ENCODE measurements at places on chromosomes 5 and 9.
A peak's percentile ranks its signal among the peaks of the same experiment; 100 is the strongest.

DNA sequence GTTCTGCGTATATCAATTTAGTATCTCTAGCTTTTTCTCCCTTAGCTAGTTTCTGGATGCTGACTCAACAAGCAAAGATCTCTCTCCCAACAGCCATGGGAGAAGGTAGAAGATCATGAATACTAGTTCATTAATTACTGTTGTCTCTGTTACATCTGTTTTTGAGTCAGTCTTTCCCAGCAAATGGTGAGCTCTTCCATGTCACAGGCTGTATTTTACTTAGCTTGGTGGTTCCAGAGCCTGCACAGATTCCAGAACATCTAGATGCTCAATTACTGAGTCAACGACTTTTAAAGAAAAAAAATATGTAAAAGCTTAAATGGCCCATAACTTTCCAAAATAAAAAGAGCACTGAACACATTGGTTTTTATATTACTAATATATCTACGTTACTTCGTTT is 307.2 kb downstream of the NSG2 start:
- H3K36me3 ChIP-seq = no peaks in the 10 kb centered on the region
- H3K27me3 ChIP-seq = no peaks in the 10 kb centered on the region
- no peak overlapping the region for H3K27ac ChIP-seq
- DNase-seq = no peak
- no peak overlapping the region for H3K4me3 ChIP-seq
- H3K4me1 ChIP-seq = peaks cover 26% of the 10 kb centered on the region

- peak; percentile 4 for DNase-seq
- H3K4me1 ChIP-seq = no peaks in the 10 kb centered on the region
- no peak overlapping the region for H3K4me3 ChIP-seq
- no peaks in the 10 kb centered on the region for H3K36me3 ChIP-seq
- H3K27ac ChIP-seq = no peak overlapping the region
Measured at GRCh38 chr9:117034866-117035265, 347.8 kb downstream of the TRIM32 start.

DNA sequence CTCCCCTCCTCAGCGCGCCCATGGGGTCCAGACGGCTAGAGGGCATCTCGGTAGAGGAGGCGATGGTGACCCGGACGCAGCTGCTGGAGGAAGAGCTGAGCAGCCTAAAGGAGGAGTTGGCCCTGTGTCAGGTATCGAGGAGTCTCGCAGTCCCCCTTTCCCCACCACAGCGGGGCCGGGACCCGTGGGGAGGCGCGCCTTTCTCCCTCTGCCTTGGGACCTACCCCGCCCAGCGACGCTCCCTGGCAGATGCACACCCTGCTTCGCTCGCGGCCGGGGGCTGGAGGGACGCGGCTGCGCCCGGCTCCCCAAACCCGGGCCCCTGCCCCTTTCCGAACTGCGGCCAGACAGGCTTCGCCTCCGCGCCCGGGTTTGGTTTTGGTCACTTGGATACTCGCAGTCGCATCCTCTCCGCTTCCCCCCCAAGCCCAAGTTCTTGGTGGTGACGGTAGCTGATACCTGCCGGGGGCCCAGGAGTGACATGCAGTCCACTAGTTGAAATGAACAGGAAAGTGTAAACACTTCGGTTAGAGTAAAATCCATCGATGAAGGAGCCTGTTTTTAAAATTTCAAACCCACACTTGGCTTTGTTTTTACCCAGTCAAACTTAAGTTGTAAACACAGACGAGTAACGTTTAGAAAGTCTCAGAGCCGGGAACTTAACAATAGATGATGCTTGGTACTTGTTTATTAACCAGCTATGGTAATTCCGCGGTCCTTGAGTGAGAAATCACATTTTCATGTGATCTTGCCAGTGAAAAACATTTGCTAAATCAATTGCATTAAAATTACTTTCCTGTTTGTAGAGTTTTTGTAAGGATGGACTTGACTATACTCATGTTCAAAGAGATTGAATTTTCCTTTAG is 688 bp downstream of the CNTLN start:
- peak overlapping the region; percentile 87 for H3K4me3 ChIP-seq
- DNase-seq = peak; percentile 52
- peaks cover 15% of the 10 kb centered on the region for H3K27me3 ChIP-seq
- H3K36me3 ChIP-seq = no peaks in the 10 kb centered on the region

DNA sequence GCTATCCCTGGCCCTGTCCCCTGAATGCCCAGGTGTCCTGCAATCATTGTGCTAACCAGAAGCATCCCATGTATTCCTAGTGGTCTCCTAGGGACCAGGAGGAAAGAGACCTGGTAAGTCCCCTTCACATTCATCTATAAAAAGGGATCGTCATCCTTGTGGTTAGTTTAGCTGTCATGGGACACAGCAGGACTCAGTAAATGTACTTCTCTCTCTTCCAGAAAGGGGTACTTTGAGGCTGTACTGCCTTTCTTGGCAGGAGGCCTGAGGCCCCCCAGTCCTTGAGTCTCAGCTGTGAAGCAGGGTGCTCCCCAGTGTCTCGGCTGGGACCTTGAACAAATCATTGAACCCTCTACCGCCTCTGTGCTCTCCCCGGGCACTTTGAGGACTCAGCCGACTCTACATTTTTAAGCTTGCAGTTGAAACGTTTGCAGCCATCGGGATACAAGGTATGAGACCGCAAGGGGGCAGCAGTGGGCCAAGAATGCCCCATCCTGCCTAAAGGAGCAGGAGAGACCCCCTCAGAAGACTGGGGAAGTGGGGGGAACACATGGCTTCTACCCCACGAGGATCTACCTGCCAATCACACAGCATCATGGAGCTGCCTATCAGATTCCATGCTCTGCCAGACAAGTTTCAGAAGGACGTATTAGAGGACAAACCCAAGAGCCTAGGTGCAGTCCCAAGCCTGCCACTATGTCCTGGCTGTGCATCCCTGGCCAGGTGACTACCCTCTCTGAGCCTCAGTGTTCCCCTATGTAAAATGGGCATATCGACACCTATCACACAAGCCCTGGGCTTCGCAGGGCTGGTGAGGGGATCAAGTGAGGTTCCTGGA is 2.4 kb upstream of the PHYKPL start:
- no peaks in the 10 kb centered on the region for H3K27me3 ChIP-seq
- H3K36me3 ChIP-seq = no peaks in the 10 kb centered on the region
- H3K4me1 ChIP-seq = peaks cover 8% of the 10 kb centered on the region
- peak; percentile 67 for DNase-seq

DNA sequence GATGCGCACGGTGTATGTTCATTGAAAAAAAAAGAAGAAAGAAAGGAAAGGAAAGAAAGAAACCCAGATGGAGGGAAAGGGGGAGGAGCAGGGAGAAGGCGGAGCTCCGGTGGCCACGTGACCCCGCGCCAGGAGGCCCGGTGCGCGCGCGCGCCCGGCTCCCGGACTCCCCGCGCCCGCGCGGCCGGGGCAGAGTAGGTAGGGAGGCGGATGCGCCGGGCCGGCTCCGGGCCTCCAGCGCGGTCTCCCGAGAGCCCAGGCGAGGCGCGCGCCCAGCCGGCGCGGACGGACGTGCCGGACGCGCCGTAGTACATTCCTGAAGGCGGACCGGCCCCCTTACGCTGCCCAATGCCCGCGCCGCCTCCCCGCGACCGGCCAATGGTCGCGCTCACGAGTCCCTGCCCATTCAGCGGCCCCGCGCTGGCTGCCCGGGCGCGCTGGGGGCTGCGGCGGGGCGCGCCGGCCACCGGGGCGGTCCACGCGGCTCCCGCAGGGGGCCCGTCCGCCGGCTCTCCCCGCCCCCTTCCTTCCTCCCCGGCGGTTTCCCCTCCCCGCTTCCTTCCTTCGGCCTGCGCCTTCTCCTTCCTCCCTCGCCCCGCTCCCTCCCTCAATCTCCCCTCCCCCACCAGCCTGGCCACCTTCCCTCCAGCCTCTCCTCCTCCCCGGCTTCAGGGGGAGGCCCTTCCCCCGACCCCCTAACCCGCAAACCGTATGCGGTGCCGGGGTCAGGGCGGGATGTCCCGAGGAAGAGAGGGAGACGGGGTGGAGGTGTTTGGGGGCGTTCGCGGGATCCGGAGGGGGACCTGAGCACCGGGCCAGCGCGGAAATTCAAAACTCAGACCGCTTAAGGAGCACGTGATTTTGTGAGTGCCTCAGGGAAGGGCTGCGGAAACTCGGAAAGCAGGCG is 5.8 kb downstream of the PTCH1 start:
- peaks cover 23% of the 10 kb centered on the region for H3K27me3 ChIP-seq
- H3K36me3 ChIP-seq = no peaks in the 10 kb centered on the region
- peak overlapping the region; percentile 72 for H3K4me3 ChIP-seq
- peak overlapping the region; percentile 95 for H3K27ac ChIP-seq
- peak; percentile 98 for DNase-seq

GRCh38 chr9:118482306-118482705 is 778.1 kb downstream of the TLR4 start:
- H3K36me3 ChIP-seq = no peaks in the 10 kb centered on the region
- H3K27me3 ChIP-seq = no peaks in the 10 kb centered on the region
- H3K27ac ChIP-seq = no peak overlapping the region

- no peaks in the 10 kb centered on the region for H3K4me1 ChIP-seq
- H3K27me3 ChIP-seq = no peaks in the 10 kb centered on the region
- no peak overlapping the region for H3K4me3 ChIP-seq
- no peak overlapping the region for H3K27ac ChIP-seq
- DNase-seq = peak; percentile 5
- H3K36me3 ChIP-seq = no peaks in the 10 kb centered on the region
Measured at GRCh38 chr9:71589612-71590011, 178.7 kb downstream of the CEMIP2 start.

- H3K4me1 ChIP-seq = no peaks in the 10 kb centered on the region
- no peaks in the 10 kb centered on the region for H3K36me3 ChIP-seq
- peaks cover 100% of the 10 kb centered on the region for H3K27me3 ChIP-seq
- no peak overlapping the region for H3K27ac ChIP-seq
Measured at GRCh38 chr5:88688984-88689667, 193.9 kb downstream of the MEF2C start.

DNA sequence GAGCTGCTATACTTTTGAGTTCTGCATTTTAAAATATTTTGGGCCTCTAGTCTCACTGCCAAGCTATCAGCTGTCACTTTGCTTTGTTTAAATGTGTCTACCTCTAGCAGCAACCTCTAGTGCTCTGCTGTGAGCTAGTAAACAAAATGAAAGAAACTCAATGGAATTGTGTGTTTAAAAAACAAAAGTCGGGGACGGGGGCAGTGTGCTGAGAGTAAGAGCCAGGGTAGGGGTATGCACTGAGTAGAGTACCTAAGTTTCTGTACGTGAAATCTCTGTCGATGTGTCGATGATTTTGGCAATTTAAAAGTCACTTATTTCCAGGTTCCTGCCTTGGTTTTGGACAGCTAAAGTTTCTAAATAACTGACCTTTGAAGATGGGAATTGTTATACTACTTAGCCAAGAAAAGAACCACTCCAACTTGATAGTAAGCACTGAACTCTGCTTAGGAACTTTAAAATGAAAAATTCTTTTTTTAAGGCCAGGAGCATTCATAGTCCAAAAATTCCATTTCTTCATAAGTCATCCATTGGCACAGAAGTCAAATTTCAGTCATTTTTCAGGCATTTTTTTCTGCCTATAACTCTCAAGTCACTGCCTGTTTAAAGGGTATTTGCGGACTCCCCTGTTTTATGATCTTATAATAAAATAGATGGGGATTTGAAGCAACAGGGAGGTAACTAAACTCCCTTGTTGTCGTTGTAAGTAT is 111.5 kb downstream of the SAXO1 start:
- DNase-seq = no peak
- H3K4me3 ChIP-seq = no peak overlapping the region
- no peaks in the 10 kb centered on the region for H3K27me3 ChIP-seq
- no peak overlapping the region for H3K27ac ChIP-seq
- no peaks in the 10 kb centered on the region for H3K36me3 ChIP-seq
- H3K4me1 ChIP-seq = peaks cover 8% of the 10 kb centered on the region

DNA sequence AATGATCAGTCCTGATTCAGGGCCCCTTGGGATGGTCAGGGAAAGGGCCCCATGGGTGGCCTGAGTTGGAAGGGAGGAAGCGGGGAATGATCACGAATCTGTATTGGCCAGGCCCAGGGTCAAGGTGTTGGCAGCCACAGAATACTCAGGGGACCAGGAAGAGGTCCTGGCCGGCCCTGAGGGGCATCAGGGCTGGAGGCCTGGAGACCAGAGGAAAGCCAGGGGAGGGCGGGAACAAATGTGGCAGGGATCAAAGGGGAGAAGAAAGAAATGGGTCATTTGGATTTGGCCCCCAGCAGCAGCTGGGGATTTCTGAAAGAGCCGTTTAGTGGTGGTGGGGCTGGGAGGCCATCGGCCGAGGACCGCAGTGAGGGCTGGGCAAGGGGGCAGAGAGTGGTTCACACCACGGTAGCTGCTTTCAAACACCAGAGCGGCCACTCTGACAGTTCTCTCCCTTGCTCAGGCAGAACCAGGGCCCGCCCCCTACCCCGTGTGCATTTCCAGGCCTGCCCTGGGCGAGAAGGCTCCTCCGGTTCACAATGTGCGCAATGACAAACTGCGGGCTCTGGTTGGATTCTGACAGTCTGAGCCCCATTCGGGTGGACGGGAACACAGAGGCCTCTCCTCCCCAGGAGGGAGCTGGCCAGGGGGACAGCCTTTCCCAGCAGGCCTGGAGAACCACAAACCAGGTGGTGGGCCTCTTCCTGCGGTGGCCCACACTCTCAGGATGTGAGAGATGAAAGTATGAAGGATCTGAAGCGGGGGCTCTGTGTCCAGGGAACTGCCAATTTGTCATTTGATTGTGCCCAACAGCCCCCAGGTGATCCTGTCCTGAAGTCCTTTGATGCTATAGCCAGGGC is 220.3 kb upstream of the IER5L start:
- no peak overlapping the region for H3K27ac ChIP-seq
- no peaks in the 10 kb centered on the region for H3K36me3 ChIP-seq
- H3K4me1 ChIP-seq = peaks cover 11% of the 10 kb centered on the region
- H3K27me3 ChIP-seq = peaks cover 2% of the 10 kb centered on the region
- H3K4me3 ChIP-seq = no peak overlapping the region

DNA sequence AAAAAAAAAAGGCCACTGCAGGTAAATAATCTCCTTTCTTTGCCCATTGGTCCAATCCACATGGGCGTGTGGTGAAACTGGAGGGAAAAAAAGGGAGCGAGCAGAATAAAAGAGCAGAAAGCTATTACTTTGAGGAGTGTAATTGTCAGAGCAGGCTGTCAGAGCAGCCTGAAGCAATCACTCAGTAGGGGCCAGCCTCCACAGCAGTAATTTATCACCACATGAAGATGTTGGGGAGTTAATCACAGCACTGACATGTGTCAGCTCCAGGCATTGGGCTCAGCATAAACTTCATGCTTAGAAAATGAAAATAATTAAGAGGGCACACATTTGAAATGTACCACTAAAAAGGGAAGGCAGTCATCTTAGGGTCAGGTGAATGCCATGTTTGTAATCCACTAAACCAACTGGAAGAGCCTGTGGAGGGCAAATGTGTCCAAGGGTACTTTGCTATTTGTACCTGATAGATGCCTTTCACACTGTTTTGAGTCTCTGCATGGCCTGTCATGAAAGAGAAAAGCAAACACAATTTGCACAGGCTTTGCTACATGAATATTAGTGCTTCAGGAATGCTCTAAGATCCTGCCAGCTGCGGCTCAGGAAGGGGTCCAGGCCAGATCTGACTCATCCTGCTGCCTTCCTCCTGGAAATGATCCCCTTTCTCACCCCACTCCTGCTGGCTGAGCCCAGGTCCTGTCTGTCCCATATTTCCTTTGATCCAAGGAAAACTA is 2.9 kb upstream of the PTGER4 start:
- no peaks in the 10 kb centered on the region for H3K36me3 ChIP-seq
- H3K27ac ChIP-seq = no peak overlapping the region
- H3K4me3 ChIP-seq = no peak overlapping the region

- no peak overlapping the region for H3K4me3 ChIP-seq
- no peaks in the 10 kb centered on the region for H3K27me3 ChIP-seq
- DNase-seq = no peak
- no peaks in the 10 kb centered on the region for H3K36me3 ChIP-seq
Measured at GRCh38 chr5:119400245-119400644, 44.4 kb downstream of the TNFAIP8 start.

- H3K4me3 ChIP-seq = no peak overlapping the region
- no peaks in the 10 kb centered on the region for H3K4me1 ChIP-seq
- no peak for DNase-seq
- no peaks in the 10 kb centered on the region for H3K36me3 ChIP-seq
- no peak overlapping the region for H3K27ac ChIP-seq
Measured at GRCh38 chr5:60453186-60453976, 246.6 kb downstream of the DEPDC1B start.
